Colonic mucosa (tissue), 4 donors: ENCODE measurements at places on chromosomes 16 and 17. TPM values are rescaled to one million over a fixed set of nuclear protein-coding genes. Genes with fewer than 3 reads are reported as not detected.

GRCh38 chr16:16075488-16076422, 126.3 kb downstream of the ABCC1 start:
- DNase-seq: peak; percentile 24

GRCh38 chr16:167122-167690, 1.4 kb downstream of the HBM start:
- no peak for DNase-seq

DNA sequence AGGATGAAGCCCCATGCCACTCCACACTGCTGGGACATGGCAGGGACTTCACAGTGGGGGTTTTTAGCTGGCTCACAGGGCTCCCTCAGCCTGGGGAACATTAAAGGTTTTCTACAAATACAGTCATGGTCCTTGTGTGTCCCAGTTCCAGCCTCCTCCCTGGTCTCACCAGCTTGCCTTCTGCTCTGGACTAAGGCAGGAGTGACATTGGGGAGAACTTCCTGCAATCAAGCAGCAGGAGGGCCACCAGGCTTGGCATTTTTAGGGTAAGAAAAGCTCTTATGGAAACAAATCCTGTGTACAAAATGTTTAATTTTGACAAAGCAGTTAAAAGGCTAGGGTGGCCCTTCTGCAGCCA, 1.9 kb downstream of the PARD6A start:
- no peak for DNase-seq

GRCh38 chr16:48001324-48001895, 154.4 kb downstream of the ABCC12 start:
- no peak for DNase-seq

DNA sequence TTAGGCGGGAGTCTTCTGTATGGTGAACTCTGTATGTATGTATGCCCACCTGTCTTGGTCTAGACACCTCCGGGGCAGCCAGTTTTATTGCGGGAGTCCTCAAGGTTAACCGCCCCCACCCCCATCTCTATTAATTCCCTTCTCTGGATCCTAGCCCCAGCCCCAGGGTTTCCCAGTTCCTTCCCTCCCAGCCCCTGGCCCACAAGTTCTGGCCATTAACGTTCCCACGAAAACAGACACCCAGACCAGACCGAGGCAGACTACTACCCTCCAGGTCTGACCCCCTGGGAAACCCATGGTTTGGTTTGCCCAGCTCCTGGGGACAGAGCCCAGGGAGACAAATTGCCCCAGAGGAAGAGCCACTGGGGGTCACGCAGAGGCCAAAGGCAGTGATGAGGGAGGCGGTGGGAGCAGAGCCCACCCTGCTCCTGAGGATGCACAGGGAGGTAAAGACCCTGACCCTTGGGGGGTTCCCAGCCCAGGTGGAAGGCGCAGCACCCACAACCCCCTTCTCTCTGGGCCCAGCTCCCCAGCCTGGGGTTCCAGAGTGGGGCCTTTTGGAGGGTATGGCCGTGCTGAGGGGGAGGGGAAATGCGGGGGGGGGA, 8.5 kb downstream of the TBKBP1 start:
- DNase-seq: no peak

- no peak for DNase-seq
These were observed 21.3 kb upstream of the HEXD start for GRCh38 chr17:82396601-82397435.

GRCh38 chr16:9165681-9166080, 74.2 kb downstream of the HAPSTR1 start:
- DNase-seq: no peak

GRCh38 chr16:53090591-53091411, 36.0 kb downstream of the CHD9 start:
- peak; percentile 79 for DNase-seq

GNGT2 gene
- 0.56 TPM for total RNA-seq

KRT33A gene
- not detected for total RNA-seq
